Cardiac muscle cell (in vitro differentiated cells and primary cell): ENCODE measurements at places on chromosomes 3 and 15.

- no peak for DNase-seq
These were observed 94.1 kb downstream of the HMG20A start for GRCh38 chr15:77514641-77515402.

DNA sequence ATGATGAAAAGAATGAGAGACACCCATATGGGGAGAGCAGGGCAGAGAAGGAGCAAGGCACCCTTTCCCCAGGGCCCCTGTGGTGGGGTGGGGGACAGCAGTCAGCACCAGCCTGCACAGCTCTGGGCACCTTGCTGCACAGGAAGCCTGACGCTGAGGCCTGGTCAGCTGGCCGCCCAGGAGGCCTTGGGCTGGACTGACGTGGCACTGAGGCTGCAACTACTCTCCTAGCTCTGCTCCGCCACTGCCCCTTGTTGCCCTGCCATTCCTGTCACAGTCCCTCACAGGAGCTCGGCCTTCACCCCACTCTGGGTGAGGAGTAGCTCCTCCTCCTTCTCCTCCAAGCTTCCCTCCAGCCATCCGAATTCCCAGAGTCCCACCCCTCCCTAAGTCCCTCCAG is 99.7 kb downstream of the CPN2 start:
- no peak for DNase-seq

DNA sequence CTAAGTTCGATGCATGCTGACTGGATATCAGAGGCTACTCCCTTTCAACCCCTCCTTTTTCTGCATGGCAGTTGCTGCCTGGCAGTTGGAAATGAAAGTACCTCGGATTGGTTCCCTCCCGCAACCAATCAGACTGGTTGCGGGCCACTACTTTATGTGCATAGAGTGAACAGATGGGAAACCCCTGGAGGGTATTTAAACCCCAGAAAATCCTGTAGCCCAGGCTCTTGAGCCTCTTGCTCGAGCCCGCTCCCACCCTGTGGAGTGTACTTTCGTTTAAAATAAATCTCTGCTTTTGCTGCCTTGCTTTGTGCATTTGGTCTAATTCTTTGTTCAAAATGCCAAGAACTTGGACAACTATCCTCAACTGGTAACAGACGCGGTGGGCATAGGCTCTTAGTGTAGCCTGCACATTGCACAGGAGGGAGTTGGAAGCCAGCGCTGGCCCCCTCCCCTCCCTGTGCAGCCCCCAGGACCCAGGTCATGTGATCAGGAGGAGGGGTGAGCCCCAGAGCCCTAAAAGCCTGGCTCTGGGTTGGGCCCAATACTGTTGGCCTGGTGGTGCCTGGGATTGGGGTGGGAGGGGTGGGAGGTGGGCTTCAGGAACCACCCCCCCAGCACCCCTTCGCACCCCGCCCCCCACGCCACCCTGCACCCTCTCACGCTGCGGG is 26.8 kb downstream of the RHCG start:
- no peak for DNase-seq

GRCh38 chr15:94917068-94917467 is 685.7 kb downstream of the MCTP2 start:
- no peak for DNase-seq

DNA sequence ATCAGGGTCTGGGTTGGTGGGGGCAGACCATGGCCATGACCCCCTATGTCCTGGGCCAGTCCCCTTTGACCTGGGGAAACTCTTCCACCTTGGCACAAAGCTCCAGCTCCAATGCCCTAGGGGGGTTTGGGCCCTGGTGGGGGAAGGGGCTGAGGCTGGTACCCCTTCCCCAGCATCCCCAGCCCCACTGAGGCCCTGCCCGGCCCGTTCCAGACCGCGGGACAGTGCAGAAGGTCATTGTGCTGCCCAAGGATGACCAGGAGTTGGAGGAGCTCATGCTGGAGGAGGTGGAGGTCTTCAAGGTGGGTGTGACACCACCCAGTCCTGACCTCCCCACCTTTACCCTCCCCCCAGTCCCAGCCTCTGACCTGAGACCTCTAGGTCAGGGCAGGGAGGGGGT is 6.2 kb upstream of the GNAT1 start:
- DNase-seq, result no peak

GRCh38 chr3:33722191-33722590 is 4.1 kb upstream of the CLASP2 start:
- no peak for DNase-seq

- no peak for DNase-seq
These were observed 107.9 kb downstream of the DNAH12 start for GRCh38 chr3:57436195-57436761.
